ENCODE measurements at places on chromosomes 6 and 20.

DNA sequence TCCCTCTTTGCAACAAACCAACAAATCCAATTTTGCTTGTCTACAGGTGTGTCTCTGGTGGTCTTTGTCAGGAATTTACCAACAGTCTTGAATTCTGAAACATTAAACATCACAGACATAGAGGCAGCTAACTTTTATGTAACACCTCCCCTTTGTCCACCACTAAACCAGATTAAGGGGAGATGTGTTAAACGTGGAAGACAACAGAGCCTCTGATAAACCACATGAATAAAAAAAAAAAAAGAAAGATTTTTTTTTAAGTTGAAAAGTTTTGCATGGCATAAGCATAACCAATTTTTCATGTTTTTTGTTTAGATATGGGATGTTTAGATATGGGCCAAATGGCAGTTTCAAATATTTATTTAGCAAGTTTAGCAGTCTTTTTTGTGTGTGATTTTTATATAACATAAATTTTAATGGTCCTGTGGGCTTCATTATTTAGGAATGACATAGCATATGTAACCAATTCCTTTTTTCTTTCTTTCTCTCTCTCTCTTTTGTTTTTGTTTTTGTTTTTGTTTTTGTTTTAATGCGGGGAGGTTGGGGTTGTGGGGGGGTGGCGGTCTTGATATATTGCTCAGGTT, 60.7 kb upstream of the BTN3A2 start:
- no peak for DNase-seq

- no peak for DNase-seq
Observed at GRCh38 chr20:38747495-38748096, 664 bp upstream of the ACTR5 start.

GRCh38 chr6:7833751-7834070, 76.9 kb downstream of the TXNDC5 start:
- DNase-seq, result no peak

- DNase-seq, result no peak
Observed at GRCh38 chr20:20491784-20492264, 123.9 kb downstream of the INSM1 start.

DNA sequence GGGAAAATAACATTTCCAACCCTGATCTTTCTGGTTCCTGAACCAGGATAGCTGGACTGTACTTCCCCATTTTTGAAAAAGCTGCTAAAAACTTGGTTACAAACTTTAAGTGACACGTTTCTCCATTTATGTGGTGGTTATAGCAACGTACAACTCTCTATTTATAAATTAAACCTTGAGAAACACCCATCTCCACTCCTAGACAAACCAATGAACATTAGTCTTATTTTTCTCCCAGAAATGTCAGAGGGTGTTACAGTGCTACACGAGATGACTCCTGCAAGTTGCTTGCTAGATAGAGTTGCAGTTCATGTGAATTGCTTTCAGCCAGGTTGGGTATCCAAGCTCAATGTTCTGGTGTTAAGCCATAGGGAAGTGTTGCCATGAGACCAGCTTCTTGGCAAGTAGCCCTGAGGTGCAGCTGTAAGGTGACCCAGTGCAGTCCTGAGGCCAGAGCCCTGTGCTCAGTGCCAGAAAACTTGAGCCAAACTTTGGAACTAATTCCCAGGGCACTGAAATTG, 51.3 kb upstream of the REV3L start:
- DNase-seq, result no peak

GRCh38 chr20:61254881-61255626, 3.0 kb downstream of the CDH4 start:
- DNase-seq, result no peak

DNA sequence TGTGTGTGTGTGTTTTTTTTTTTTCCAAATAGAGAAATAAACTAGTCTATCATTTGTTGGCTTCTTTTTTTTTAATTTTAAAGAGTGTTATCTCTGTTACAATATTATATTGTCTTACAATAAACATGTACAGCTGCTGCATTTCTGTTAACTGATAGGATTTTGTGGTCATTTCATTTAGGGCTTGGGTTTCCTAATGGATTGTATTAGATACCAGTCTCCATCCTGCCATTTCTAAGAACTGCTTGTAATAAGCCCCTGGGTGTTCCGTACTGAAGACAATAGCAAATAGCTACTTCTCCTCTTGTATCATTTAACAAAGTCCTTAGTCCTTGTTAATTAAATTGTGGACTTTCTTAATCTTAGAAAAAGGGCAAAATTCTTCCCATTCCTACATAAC, 45.7 kb downstream of the SOBP start:
- no peak for DNase-seq

- DNase-seq, result peak; percentile 40
Observed at GRCh38 chr6:21987501-21987957, 309.3 kb downstream of the PRL start.

DNA sequence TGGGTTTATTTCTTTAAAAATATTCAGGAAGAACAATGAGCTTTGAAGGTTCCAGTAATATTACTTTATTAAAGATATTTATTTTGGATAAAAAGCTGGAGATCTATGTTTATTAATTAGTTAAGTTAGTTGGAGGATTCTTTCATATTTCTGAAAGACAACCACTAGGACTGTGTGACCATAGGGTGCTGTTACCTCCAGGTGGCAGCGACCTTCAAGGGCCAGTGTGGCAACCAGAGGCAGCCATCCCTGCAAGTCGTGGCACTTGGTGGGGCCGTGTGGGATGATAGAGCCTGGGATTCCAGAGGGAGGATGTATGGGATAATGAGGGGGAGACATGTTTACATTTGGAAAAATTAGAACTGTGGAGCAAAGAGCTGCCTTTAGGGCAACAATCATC, 95.5 kb upstream of the SCP2D1 start:
- DNase-seq, result no peak

- peak; percentile 57 for DNase-seq
Observed at GRCh38 chr6:33313105-33313708, 671 bp downstream of the TAPBP start.

DNA sequence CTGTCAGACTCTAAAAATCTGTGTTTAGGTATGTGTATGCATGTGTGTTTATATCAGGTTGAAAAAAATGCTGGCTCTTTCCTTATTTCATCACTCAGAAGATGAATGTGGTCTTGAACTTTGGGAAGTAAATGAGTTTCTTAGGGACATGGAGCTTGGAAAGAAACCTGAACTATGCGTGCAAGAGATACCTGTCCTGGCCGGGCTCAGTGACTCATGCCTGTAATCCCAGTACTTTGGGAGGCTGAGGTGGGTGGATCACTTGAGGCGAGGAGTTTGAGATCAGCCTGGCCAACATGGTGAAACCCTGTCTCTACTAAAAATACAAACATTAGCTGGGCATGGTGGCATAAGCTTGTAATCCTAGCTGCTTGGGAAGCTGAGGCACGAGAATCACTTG, 4.4 kb upstream of the GLP1R start:
- no peak for DNase-seq

GRCh38 chr20:47263465-47264084, 92.9 kb downstream of the ZMYND8 start:
- no peak for DNase-seq

GRCh38 chr6:20846602-20847028, 312.4 kb downstream of the CDKAL1 start:
- DNase-seq, result no peak

DNA sequence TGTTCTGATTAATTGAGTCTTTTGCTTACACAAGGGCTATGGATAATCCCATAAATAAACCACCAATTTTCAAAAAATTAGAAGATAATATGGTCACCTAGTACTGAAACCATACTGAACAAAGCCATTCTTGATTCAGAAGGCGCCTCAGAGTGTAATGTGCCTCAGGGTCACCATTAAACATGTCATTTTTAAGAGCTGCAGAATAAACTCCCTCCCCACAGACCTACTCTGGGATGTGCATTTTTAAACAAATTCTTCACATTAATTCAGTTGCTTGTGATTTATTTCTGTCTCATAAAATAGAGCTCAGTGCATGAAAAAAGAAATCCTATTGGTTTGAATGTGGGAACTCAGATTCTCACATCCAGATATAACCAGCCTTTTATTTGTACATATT, 202.1 kb upstream of the HEY2 start:
- no peak for DNase-seq

GRCh38 chr6:125747589-125748405, 1.6 kb upstream of the HEY2 start:
- no peak for DNase-seq

DNA sequence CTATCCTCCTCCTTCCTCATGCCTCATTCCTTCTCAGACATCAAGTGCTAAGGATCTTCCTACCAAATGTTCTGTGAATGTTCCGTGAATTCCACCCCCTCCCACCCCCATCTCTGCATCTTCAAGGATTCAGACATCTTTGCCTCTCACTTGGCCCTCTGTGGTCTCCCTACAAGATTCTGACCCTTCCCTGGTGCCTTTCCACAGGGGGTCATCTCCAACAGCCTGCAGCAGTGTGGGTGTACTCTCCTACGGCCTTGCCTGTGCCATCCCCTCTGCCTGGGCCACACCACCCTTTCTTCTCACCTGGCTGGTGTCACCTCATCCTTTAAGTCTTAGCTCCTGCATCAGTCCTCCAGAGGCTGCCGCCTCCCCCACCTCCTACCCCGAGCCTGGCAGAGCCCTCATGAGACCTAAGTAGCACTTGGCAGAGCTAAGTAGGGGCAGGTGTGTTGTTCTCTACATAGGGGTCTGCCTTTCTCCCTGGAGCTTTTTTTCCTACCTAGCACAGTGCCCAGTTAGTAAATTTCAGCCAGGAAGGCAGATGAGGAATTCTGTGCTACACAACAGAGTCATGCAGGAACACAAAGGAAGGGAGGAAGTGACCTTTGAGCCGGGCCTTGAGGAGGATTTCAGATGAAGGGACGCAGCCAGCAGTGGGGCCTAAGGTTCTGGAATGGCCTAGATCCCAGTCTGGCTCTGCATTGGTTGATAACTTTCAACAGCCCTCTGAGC, 43.1 kb downstream of the TM9SF4 start:
- no peak for DNase-seq

GRCh38 chr6:129695373-129696027, 14.5 kb downstream of the ARHGAP18 start:
- DNase-seq, result no peak

DNA sequence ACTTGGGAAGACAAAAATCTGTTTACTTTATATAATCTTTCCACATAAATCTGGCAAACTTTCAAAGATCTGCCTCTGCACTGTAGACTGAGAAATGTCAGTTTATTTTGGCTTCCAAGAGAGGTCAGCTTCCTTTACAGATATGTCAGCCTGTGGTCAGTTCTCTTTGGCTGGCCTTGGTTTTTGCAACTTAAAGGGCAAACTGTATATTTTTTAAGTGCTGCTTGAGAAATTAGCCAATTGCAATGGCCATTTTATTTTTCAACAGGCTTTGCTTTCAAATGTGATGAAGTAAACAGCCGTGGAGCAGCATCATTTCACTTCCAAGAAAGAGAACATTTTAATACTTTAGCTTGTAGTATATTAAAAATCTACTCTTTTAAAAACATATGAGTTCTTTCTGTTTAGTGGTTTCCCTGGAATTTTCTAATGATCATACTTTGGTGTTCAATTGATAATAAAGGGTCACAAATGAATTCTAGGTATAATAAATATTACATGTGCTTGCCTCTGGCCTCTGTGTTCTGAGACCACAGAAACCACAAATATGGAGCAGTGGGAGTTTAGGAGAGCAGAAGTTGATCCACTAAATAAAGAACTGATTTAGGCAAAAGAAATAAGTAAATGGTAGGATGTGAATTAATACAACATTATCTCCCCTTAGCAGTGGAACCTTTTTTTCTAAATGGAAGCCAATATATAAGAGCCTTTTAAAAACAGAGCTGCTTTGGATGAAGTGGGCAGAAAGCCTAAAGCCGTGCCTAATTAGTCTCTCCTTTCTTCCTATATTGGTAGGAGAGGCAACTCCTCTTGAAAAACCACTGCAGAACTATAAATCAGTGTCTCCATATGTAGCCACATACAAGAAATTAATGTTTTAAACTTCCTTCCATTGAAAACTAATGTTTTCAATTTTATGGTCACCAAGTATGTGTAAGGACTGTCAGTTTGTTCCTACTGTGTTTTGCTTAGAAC, 16.2 kb downstream of the ADGRB3 start:
- no peak for DNase-seq

- no peak for DNase-seq
Observed at GRCh38 chr6:89066940-89067646, 13.5 kb upstream of the PNRC1 start.

DNA sequence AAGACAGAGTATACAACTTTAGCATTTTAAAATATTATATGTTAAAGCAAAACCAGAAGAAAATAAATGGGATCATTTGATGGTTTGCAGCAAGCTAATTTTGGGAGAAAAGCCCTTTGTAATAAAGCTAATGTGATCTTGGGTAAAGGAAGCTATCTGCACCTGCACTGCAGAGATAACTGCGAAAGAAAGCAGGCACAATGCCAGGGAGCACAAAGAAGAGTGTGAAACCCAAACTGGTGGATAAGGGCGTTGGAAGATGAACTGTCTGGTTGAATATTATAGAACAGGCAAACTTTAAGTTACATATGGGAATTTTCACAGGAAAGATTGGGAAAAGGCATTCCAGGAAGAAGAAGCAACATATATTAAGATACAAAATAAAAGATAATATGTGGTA, 179.2 kb upstream of the KHDRBS2 start:
- DNase-seq, result no peak

DNA sequence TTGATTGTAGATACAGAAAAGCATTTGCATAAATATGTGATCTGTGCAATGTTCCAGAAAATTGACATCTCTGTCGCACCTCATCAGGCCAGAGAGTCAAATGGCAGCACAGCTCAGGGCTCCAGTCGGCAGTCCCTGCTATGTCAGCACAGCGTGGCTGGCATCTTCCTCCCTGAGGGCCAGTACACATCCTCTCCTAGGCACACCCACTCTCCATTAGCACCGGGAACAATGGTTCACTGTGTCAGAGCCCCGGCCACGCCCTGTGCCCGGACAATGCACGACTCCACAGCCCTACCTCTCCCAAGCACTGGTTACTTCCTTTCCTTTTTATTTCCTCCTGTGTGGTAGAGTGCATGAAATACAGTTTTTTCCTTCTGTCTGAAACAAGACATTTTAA, 114.9 kb downstream of the FOXC1 start:
- no peak for DNase-seq

- no peak for DNase-seq
Observed at GRCh38 chr20:38170219-38170825, 5.3 kb upstream of the TGM2 start.

DNA sequence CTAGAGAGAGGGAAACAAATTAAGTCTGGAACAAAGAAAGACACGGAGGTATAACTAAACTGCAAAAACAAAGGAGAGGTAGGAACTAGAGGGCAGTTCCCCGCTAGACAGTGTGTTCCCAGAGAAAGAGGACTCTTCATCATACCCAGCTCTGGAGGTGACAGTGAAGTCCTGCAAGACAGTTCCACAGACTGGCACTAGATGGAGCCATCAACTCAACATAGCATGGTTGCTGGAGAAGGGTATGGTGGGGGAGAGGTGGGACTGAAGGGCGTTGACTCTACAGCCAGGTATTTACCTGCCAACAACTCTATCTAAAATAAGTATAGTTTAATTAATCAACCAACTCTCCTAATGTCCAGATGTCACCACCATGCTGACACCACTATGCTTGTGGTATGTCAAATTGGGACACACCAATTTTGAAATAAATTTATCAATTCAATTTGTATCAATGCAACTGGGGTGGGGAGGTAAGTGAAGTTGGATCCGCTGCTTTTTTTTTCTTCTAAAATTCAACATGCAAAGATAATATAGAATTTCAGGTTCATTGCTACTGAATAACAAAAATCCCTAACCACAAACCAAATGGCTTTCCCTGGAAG, 9.7 kb downstream of the BACH2 start:
- peak; percentile 61 for DNase-seq

All from CD4-positive, alpha-beta T cell treated with Interferon gamma for 1 hour (primary cell).